ENCODE measurements at places on chromosomes 13 and 19.

DNA sequence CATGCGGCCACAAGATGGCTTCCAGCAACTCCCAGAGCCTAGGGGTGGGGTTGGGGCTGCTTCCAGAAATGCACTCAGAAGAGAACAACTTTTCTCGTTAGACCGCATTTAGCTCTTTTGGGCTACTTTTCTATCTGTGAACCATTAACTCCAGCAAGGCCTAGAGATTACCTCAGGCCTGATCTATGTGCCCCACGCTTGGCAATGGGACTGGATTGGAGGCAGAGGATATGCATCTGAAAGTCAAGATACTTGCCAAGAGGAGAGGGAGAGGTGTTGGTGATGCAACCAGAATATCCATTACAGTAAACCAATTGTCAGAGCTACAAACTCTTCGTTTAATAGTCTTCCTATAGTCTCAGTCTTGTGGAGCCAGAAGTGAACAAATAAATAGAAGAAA, 177.7 kb downstream of the TDRD3 start:
- no peak for ATAC-seq

DNA sequence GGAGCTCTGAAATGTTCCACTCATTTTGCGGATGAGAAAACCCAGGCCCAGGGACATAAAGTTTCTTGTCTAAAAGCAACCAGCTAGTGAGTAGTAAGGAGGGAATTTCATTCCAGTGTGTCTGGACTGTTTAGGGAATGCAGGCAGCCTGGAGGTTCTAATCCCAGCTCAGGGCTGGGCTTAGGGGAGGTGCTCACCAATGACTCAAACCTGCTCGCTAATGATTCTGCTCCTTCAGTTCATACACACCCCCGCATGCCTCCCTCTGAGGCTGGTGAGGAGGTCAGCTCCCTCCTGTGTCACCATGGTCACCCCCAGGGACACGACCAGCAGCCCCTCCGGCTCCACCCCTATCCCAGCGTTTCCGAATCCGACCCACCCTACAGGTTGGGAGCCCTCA, 34.6 kb downstream of the CYP4F2 start:
- ATAC-seq = no peak

- no peak for ATAC-seq
Observed at GRCh38 chr13:46801858-46802257, 4.9 kb upstream of the ESD start.

DNA sequence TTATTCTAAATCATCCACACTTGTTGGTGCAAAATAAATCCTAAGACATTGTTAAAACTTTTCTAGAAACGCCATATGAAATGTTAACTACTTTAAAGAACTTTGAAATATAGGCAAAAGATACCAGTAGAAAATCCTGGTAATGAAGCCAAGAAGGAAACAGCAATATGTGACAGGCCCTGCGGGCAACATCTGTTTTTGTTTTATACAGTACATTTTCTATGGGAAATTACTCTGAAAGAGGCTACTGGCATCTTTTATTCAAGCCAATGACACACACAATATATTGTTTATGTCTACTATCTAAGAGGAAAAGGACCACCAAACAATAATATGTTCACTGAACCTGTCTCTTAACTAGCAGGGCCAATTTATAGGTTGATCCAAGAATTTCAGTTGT, 829.7 kb downstream of the PCDH17 start:
- no peak for ATAC-seq

GRCh38 chr13:30134578-30134977, 172.8 kb downstream of the KATNAL1 start:
- ATAC-seq = no peak

DNA sequence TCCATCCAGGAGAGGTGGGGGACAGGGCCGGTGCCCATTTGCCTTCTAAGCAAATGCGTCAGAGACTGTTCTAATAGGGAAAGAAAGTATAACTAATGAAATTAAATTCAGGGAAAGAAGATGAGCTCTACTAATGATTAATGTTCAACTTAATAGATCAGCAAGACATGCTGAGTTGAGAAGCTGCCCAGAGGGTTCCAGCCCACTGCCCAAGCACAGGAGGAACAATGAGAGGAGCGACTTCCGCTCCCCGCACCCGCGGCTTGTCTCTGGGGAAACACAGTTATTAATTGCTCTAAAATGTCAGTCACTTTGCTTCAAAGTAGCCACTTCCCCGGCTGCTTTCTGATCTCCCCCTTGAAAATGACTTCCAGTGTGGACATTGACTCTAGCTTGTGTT, 331.3 kb downstream of the UQCRFS1 start:
- no peak for ATAC-seq

- ATAC-seq = no peak
Observed at GRCh38 chr19:1068009-1069001, 1.3 kb downstream of the ARHGAP45 start.

GRCh38 chr13:101570410-101570809, 117.9 kb downstream of the ITGBL1 start:
- no peak for ATAC-seq

DNA sequence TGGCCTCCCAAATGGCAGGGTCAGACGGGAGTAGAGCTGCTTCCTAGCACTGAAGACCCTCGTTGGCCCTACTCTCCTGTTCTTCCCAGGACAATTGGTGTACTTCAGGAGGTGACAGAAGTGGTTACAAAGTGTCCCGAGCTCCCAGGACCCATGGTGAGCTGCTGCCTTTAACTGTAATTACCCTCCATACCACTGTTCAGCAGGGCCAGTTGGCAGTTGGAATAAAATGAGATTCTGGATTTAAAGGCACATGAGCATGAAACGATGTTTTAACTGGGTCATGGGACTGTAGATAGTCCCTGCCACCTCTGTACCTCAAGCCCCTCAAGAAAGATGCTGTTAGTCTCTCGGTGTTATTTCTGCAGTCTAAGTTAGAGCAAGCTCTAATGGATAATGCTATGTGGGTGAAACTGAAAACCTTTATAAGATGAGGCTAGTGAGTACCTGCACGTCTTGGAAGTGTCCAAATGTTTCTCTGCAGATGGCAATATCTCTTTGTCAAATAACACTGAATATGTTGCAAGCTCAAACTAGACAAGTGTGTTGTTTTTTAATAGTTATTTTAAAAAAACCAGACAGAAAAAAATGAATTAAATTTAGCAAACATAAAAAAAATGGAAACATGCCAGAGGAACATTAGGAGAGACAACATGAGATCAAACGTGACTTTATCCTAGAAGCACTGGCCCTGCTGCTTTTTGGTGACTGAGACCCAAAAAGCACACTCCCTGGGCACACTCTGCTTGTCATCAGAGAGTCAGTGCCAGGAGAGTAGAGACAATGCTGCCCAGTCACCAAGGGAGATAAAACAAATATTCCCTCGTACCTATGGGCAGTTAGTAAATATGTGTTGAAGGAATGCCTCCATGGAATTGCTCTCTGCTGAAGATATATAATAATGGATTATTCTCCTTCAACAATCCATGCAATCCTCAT, 266.3 kb downstream of the LMO7 start:
- peak; percentile 25 for ATAC-seq

DNA sequence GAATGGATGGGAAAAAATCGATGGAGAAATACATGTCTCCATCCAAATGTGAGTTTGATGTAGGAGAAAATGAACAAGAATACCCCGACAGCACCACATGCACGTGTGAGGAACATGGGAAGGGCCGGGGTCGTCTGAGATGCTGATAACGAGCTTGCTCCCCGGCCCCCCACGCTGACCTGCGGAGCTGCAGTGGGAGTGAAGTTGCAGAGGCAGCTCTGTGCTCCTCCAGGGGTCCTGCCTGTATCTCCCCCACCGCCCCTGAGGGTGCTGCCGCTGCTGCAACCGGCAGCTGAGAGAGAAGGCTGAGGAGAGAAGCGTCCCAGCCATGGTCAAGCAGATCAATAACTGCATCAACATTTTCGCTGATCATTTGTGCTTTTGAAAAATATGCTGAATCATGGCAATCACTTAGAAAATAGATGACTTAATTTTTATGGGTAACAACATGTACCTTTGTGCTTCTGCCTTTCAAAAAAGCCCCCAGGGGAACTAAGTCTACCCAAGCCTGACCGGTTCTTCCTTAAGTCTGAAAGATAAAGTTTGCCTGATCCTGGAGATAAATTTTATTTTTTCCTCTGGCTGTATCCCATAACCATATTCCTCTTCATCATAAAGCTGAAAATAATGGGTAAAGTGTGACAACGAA, 18.2 kb upstream of the NAXD start:
- no peak for ATAC-seq

DNA sequence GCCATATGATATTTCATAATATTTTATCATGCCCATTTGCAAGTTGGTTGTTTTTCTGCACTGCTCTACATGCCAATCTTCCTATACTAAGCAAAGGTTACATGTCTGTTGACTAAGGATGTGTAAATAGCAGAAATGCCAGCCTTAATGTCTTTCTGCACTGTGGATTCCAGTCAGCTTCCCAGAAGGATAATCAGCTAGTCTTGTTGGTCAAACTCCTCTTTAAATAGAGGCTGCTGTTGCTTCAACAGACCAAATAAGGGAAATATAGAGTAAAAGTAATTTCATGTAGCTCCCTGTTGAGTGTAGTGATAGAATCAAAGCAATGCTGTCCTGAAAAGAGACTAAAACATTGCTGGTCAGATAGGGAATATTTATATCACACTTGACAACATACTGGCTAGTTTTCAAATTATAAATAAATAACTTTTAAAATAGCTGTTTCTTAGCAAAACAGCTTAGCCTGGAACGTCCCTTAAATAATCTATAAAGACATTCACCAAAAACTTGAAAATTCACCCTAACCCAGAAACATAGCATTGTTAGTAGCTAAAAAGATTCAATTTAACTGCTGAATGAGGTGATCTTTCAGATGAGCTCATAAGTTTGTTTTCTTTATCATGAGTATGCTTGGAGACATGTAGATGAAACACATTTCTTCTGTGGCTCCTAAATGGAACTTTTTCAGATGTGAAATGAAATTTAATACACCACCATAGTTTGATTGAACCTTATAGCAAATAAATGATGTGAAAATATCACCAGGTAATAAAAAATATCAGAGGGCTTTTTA, 56.6 kb downstream of the FRY start:
- no peak for ATAC-seq

DNA sequence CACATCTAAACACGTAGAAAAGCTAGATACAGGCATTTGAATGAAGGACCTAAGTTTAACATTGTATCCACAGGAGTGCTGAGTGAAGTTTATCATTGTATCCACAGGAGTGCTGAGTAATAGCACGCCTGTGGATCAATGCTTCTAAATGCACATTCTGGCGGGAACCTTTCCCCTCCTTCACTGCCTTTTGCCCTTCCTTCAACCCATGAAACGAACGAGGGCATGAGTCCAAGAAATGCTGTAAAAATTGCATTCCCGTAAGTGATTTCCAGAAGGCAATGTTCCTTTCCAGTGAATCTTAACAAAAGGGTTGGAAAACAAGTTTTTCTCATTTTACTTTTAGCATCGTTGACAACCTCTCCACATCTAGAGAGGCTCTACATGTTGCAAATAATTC, 88.1 kb downstream of the ZDHHC20 start:
- no peak for ATAC-seq

- ATAC-seq = no peak
Observed at GRCh38 chr13:98778749-98779148, 26.3 kb upstream of the SLC15A1 start.

GRCh38 chr13:40343550-40344269, 322.7 kb downstream of the FOXO1 start:
- no peak for ATAC-seq

- ATAC-seq = no peak
Observed at GRCh38 chr13:26881154-26881553, 120.6 kb upstream of the GPR12 start.

GRCh38 chr19:704447-704741, 4.3 kb upstream of the PALM start:
- no peak for ATAC-seq

DNA sequence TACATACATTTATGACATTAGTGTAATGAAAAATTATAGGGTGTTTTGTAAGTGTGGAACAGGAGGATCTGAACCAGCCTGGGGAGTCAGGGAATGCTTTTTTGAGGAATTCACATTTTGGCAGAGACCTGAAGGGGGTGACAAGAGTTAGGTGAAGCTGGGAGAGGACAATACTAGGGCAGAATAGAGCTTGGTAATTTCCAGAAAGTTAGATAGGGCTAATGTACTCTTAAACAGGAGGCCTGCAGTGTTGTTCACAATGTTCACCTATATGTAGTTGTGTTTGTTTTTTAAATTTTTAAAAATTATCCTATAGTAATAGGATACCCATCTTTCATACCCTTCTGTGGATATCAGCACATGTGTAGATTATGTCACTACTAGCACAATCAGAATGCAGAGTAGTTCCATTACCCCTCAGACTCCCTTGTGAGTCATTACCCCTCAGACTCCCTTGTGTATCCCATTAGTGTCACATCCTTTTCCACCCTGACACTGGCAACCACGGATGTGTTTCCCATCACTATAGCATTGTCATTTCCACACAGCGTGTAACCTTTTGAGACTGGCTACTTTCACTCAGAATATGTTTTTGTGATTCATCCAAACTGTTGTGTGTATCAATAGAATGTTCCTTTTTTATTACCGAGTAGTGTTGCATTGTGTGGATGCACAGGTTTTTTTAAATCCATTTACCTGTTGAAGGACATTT, 43.1 kb downstream of the PCCA start:
- ATAC-seq = peak; percentile 91

DNA sequence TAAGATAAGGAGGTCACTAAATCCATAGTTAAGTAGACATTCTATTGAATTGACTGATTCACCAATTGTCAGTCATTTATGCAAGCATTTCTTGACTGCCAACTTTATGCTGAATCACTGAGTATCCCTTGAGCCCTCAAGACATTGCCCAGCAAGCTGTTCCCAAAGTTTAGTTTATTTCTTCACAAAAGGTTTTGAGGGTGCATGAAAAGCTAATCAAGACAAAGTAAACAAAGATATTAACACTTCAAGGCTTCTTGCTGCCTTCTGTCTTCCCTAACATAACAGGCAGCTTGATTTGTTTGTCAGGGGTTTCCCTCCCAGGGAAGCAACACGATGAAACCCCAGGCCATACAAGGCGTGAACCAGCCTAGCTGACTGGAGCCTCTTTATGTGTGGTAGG, 374.4 kb downstream of the SPRY2 start:
- no peak for ATAC-seq

- peak; percentile 87 for ATAC-seq
Observed at GRCh38 chr19:4229179-4229931, at the start of gene EBI3. EBI3 (plus strand) TSS chr19:4229523; CDS start chr19:4229551, 28 bp downstream.

- no peak for ATAC-seq
Observed at GRCh38 chr13:94065741-94066140, 413.7 kb downstream of the DCT start.
